Activated T-helper 1 cell treated with anti-CD3 and anti-CD28 coated beads, Interleukin-12 subunit alpha, Interleukin-12 subunit beta, Interleukin-2, Interleukin-4 antibody, amounts not matched to agents 30 ng/mL and 10 ng/mL and 1 ng/mL, durations not matched to agents 14 hours and 24 hours and 36 hours (primary cell): ENCODE measurements at places on chromosomes 11 and 22. TPM values are rescaled to one million over a fixed set of nuclear protein-coding genes. Genes with fewer than 3 reads are reported as not detected.
A peak's percentile ranks its signal among the peaks of the same experiment; 100 is the strongest.

- DNase-seq: no peak
- no peak overlapping the region for H3K27ac ChIP-seq
- H3K36me3 ChIP-seq: no peaks in the 10 kb centered on the region
- H3K4me3 ChIP-seq: no peak overlapping the region
Measured at GRCh38 chr11:92384358-92384757, 159.7 kb downstream of the FAT3 start.

DNA sequence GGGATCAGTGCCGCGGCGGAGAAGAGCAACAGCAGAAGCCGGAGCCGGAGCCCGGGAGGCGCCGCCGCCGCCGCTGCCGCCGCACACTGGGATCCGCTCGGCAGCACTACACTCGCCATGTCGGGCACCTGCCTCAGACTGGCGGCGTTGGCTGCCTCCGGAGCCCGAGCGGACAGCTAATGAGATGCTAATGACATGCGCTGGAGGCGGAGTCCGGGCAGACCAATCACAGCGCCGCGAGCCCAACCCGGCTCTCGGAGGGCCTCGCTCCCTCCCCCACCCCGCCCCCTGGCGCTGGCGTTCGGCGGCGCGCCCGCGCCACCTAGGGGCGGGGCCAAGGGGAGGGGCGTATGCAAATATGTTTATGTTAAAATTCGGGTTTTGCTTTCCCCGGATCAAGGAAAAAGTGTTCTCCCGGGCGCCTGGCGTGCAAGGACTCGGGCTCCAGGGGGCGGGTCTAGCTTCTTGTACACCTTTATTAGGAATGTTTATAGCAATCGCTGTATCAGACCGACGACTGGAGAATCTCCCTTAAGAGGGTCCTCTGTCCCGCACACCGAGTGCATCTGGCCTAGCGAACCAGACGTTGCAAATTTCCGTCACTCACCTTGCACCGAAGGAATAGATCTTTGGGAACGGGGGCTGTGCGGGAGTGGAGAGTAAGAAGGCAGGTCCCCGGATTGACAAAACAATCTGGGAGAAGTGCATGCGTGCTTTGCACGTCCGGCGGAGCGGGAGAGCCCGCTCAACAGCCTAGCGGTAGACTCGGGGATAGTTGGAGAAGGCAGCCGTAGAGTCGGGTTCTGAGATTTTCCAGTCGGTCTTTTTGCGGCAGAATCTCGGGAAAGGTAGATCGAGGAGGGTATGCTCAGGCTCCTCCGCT, at the start of gene CADM1:
TSS of gene CADM1 (minus strand) at position 140 of the 883 bp plus-strand sequence.
- no peaks in the 10 kb centered on the region for H3K36me3 ChIP-seq
- H3K4me3 ChIP-seq: peak within 1 kb of the TSS; percentile 61

Gene OR52I2
- not detected in 2 replicates for total RNA-seq

GRCh38 chr11:63686926-63687325, 5.6 kb downstream of the RTN3 start:
- no peak overlapping the region for H3K27ac ChIP-seq
- no peak for DNase-seq
- no peaks in the 10 kb centered on the region for H3K27me3 ChIP-seq
- H3K36me3 ChIP-seq: peaks cover 3% of the 10 kb centered on the region

- peaks cover 7% of the 10 kb centered on the region for H3K27me3 ChIP-seq
- H3K4me3 ChIP-seq: no peak overlapping the region
- H3K4me1 ChIP-seq: no peaks in the 10 kb centered on the region
- H3K27ac ChIP-seq: no peak overlapping the region
- H3K36me3 ChIP-seq: no peaks in the 10 kb centered on the region
- DNase-seq: no peak
Measured at GRCh38 chr11:17533778-17534415, 10.3 kb downstream of the USH1C start.

DNA sequence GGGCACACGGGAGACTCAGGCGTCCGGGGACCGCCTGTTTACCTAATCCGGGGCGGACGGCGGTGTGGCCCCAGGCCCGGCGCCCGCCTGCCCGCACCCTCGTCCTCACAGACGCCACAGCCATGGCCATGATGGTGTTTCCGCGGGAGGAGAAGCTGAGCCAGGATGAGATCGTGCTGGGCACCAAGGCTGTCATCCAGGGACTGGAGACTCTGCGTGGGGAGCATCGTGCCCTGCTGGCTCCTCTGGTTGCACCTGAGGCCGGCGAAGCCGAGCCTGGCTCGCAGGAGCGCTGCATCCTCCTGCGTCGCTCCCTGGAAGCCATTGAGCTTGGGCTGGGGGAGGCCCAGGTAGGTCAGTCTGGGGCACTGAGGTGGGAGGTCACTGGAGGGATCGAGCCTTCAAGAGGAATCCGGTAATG, 10.0 kb upstream of the RAB1B start:
- H3K4me1 ChIP-seq: peaks cover 21% of the 10 kb centered on the region
- H3K27me3 ChIP-seq: no peaks in the 10 kb centered on the region
- peaks cover 24% of the 10 kb centered on the region for H3K36me3 ChIP-seq
- H3K27ac ChIP-seq: peak overlapping the region; percentile 61

DNA sequence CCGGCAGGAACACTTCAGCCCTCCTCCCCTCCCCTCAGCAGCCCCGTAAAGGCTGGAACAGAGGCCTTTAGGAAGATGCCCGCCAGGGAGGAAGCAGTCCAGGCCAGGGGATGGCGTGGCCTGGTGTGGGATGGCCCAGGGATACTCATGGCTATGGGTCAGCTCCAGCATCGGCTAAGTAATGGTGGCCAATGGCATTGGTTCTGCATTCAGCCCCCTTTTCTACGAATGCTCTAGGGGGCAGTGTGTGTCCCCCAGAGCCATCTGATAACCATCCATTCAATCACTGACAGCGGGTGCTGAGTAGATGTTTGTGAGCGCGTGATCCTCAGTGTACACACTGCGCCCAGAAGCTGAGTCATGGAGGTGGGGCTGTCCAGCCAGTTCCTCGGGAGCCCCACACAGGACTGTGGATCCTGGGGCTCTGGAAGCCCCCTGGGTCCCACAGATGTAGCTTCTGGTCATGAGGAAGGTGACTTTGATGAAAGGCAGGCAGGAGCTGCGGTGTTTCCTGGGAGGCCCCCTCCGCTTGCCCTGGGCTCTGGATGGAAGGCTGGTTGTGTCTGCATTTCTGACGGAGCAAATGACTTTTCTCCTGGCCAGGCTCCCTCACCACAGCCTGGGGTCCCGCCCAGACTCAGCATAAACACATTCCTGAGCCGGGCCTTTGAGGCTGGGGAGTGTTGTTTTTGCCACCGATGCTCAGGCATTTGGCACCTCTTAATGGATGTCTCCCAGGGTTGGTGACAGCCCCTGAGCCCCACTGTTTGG, 46.5 kb downstream of the FBLN1 start:
- DNase-seq: no peak
- no peak overlapping the region for H3K4me3 ChIP-seq
- H3K4me1 ChIP-seq: no peaks in the 10 kb centered on the region

- H3K27me3 ChIP-seq: peaks cover 36% of the 10 kb centered on the region
- H3K4me1 ChIP-seq: peaks cover 6% of the 10 kb centered on the region
- no peak overlapping the region for H3K27ac ChIP-seq
- no peak overlapping the region for H3K4me3 ChIP-seq
Measured at GRCh38 chr11:34260072-34260575, 97.7 kb downstream of the ABTB2 start.

GRCh38 chr22:32699686-32700085, 101.8 kb upstream of the TIMP3 start:
- no peak overlapping the region for H3K27ac ChIP-seq
- H3K4me3 ChIP-seq: no peak overlapping the region
- no peaks in the 10 kb centered on the region for H3K36me3 ChIP-seq
- H3K4me1 ChIP-seq: no peaks in the 10 kb centered on the region
- H3K27me3 ChIP-seq: peaks cover 9% of the 10 kb centered on the region

- no peak overlapping the region for H3K4me3 ChIP-seq
- H3K27ac ChIP-seq: peak overlapping the region; percentile 27
- H3K4me1 ChIP-seq: no peaks in the 10 kb centered on the region
- no peaks in the 10 kb centered on the region for H3K27me3 ChIP-seq
- no peak for DNase-seq
- peaks cover 23% of the 10 kb centered on the region for H3K36me3 ChIP-seq
Measured at GRCh38 chr11:133903875-133904817, 52.6 kb downstream of the IGSF9B start.

Gene SCN4B
- 0.08 TPM in 1 of 2 replicates, not detected in the other for total RNA-seq

DNA sequence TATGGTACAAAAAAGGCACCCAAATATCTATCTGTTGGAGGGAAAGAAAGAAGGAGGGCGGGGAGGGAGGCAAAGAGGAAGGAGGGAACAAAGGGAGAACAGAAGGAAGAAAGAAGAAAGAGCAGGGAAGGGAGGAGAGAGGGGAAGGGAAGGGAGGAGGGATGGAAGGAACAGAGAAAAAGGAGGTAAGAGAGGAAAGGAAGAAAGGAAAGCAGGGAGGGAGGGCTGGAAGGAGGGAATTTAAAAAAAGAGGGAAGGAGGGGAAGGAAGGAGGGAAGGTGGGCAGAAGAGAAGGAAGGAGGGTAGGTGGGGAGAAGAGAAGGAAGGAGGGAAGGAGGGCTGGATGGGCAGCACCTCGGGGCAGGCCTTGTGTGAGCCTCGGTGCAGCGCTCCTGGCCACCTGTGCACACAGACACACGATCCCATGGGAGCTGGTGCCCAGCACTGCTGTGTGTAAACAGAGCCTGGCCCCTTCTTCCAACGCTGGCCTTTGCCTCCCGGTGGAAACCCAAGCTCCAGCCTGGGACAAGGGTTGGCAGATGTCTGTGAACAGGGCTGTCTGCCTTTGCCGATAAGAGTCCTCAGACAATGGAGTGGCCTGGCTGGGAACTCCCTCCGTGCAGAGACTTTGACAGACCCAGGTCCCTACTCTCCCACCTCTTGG, 23.2 kb downstream of the SMIM38 start:
- H3K27me3 ChIP-seq: peaks cover 2% of the 10 kb centered on the region
- no peak overlapping the region for H3K4me3 ChIP-seq
- peaks cover 6% of the 10 kb centered on the region for H3K4me1 ChIP-seq

DNA sequence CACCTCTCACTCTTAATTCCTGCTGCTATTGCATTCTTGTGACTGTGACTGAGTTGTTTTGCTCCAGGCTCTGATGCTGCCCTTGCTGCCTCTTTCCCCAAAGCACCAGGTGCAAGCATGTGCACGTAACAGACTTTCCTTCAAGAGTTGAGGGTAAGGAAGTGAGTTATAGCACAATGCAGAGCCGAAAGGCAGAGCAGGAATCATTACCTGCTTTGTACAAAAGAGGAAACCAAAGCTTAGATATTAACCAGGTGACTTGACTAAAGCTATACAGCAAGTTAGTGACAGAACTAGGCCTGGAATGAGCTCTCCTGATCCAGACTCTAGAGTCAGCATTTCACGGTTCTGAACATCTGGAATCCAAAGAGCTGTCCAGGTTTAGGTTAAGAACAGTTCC, 33.6 kb downstream of the NEU3 start:
- no peaks in the 10 kb centered on the region for H3K4me1 ChIP-seq
- no peak for DNase-seq
- H3K4me3 ChIP-seq: no peak overlapping the region
- no peak overlapping the region for H3K27ac ChIP-seq
- no peaks in the 10 kb centered on the region for H3K27me3 ChIP-seq

GRCh38 chr11:45320371-45320770, 34.2 kb upstream of the SYT13 start:
- no peaks in the 10 kb centered on the region for H3K4me1 ChIP-seq
- DNase-seq: no peak
- no peaks in the 10 kb centered on the region for H3K36me3 ChIP-seq
- H3K4me3 ChIP-seq: no peak overlapping the region
- no peak overlapping the region for H3K27ac ChIP-seq

Gene OR8G5
- not detected in 2 replicates for total RNA-seq

- H3K27ac ChIP-seq: no peak overlapping the region
- no peaks in the 10 kb centered on the region for H3K36me3 ChIP-seq
- H3K4me3 ChIP-seq: no peak overlapping the region
- peaks cover 9% of the 10 kb centered on the region for H3K27me3 ChIP-seq
- no peaks in the 10 kb centered on the region for H3K4me1 ChIP-seq
Measured at GRCh38 chr11:69863544-69864200, 44.5 kb upstream of the FGF3 start.

Gene ASRGL1
- 4.8 and 5.7 TPM in 2 replicates for total RNA-seq

- H3K27me3 ChIP-seq: peaks cover 44% of the 10 kb centered on the region
- peak overlapping the region; percentile 67 for H3K4me3 ChIP-seq
- H3K36me3 ChIP-seq: peaks cover 1% of the 10 kb centered on the region
- no peak for DNase-seq
- no peak overlapping the region for H3K27ac ChIP-seq
Measured at GRCh38 chr22:20428496-20429253, 8.9 kb downstream of the SCARF2 start.
